GM23338 (cell line): ENCODE measurements at places on chromosomes 11 and 22. TPM values are rescaled to one million over a fixed set of nuclear protein-coding genes. Genes with fewer than 3 reads are reported as not detected.

SCO2 gene
- polyA plus RNA-seq, result 1.1 and 2.6 TPM in 2 replicates

- no peak for DNase-seq
These were observed 534.3 kb downstream of the ETS1 start for GRCh38 chr11:128052912-128053641.

DNA sequence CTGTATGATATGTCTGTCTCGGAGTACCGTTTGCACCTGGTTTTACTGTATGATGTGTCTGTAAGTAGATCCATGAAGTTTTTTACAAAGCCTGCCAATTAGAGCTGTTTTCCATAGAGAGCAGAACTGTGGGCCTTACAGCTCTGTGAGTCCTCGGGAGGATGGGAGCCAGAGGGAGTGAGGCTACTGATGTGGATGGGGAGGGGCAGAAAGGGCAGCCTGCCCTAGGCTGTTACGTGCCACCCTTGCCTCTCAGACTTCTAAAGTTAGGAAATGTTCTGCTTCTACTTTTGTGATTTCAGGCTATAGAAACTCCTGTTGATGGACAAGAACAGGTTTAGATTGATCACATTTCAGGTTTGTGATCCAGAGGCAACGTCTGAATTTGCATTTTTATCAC, 105.2 kb downstream of the PPP6R3 start:
- DNase-seq, result no peak

ACRV1 gene
- polyA plus RNA-seq, result 0.65 and 1.1 TPM in 2 replicates

DNA sequence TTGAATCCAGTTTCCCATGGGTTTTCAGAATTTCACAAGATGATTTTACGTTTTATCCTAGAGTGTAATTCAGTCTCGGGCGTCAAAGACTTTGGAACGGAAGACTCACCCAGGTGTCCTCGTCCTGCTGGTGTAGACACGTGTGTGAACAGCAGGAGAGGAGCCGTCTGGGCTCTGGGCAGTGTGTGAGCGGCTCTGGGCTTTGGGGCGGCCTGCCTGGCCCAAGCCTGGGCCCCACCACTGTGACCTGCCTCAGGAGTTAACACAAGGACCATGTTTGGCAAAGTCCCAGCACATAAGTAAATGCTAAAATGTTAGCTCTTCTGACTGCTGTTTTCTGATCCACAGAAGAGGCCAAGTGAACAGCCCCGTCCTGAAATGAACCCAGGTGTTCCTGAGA, 1093.3 kb downstream of the BRD1 start:
- DNase-seq, result no peak

DNA sequence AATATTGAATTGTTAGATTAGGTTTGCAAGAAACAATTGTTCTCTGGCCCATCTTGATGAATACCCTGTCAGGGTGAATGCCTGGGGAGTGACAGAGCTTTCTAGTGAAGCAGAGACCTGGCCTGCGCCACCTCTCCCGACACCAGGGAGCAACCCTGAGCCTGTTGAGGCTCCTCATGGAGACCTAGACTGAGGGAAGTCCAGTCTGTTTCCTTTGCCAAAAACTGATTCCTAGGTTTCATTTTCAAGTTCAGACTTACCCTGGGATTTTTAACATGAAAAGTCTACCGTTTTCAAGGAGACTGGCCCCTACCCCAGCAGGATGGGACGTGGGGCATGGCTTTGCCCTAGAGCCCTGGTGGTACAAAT, 173.7 kb upstream of the SORL1-AS1 start:
- DNase-seq, result no peak

OR52A1 gene
- 0.73 and 0.82 TPM in 2 replicates for polyA plus RNA-seq

DNA sequence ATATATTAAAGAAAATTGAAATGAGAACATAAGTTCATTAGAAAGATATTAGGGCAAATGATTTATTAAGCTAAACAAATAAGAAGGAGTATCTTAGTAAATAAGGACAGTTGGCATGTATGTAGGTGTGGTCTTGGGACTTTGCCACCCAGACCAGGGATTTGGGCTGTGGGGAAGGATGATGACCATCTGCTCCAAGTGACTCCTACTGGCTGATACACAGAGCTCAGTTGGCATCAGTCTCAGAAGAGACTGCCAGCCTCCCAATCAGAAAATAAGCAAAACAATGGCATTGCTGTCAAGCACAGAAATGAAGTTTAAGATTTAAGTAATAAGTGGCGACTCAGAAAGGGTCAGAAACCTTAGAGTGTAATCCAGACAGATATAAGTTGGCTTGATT, 49.5 kb downstream of the PAX6 start:
- DNase-seq, result no peak

GRCh38 chr22:30185129-30185528, 61.4 kb downstream of the LIF start:
- no peak for DNase-seq

DNA sequence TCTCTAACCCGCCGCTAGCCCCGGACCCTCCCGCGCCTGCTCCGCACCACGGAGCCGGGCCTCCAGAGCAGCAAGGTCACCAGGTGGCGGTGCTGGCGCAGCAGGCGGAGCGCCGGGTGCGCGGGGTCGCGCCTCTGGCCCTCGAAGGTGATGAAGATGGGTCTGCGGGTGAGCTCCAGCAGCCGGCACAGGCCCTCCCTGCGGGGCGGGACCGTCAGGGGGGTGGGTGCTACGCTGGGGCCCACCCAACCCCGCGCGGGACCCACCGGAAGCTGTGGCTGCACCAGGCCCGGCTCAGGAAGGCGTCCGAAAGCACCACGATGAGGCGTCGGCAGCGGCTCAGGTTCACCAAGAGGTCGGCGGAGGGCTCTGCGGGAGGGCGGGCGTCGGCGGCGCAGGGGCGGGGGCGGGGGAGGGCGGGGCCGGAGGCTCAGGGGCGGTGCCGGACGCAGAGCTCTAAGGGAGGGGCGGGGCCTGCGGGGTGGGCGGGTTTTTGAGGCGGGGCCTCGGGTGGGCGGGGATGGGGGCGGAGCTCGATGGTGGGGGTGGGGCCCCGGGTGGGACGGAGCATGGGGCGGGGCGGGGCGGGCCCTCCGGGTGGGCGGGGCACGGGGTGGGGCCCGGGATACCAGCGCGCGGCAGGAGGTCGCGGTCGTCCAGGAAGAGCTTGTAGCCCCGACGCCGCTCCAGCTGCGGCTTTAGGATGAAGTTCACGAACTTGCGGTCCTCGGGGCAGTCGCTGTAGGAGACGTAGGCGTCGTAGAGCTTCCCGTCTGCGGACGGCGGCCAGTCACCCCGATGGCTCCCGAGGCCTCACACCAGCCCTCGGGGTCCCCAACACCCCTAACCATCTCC, 7.8 kb downstream of the SIGIRR start:
- peak; percentile 96 for DNase-seq

FGF3 gene
- polyA plus RNA-seq, result not detected in 2 replicates

GRCh38 chr11:66970807-66971442, 4.2 kb upstream of the C11orf86 start:
- DNase-seq, result no peak
